ENCODE measurements at places on chromosomes 7 and 10.
A peak's percentile ranks its signal among the peaks of the same experiment; 100 is the strongest.

DNA sequence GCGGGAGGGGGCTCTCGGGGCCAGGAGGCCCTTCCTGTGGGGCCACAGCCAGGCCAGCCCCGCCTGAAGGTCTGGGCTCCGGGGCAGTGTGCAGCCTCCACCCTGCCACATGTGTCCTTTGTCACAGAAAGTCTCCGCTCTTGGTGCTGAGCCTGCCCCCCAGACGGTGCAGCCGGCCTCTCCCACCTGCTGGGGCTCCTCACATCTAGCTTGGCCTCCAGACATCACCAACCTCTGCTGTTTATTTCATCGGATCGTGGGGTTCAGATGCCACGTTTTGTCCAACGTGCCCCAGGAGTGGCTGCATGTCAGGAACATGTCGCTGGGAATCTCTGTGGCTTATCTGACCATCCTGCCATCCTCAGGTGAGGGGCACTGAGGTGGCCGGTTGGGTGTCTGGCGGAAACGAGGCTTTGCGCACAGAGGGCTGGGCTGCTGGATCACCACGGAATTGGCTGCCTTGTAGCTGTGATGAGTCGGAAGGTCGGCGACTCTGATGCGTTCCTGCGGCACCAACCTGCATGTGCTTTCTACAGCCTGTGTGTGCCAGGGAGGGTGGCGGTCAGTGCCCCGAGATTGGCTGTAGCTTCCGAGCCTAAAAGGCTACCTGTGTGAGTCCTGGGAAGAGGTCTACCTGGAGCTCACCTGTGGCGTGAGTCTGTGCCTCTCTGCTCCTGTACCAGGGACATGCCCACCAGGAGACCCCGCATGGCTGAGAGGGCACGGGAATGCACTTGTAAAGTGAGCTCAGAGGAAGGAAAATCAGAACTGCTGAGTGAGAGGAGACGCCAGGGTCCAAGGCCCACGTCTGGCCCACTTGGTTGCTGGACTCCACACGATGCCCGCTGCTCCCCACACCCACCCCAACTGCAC lies 316.4 kb downstream of the DNAJB6 start:
- no peak for DNase-seq

DNA sequence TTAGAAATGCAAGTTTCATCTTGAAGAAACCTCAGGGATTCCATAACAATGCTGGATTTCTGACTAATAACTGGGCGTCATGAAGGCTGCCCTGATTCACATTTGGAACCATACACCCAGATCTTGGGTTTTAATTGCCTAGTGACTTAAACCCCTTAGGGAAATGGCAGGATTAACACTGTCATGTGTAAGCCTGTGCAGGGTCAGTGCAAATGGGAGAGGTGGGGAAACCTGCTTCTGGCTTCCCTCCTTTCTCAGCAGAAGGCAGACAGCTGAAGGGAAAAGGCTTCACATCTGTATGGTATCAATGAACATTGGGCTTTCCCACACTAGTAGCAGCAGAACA lies 364.2 kb downstream of the ANKRD30A start:
- DNase-seq, result no peak

DNA sequence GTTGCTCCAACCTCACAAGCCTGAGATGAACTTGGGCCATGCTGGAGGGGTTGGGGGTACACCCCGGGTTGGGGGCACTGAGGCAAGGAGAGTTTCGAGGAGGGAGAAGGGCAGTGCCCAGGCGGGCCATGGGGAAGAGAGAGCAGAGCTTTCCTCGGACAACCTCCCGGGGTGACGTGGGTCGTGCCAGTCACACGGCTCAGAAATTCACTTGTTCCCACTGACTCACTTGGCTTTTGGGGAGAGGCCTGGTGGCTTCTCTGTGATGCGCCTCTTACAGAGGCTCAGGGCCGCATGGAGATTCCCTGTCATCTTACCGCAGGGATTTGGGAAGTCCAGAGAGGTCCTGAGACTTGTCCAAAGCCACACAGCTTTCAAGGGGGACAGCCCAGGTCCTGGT lies 2.9 kb downstream of the LAT2 start:
- DNase-seq, result no peak

DNA sequence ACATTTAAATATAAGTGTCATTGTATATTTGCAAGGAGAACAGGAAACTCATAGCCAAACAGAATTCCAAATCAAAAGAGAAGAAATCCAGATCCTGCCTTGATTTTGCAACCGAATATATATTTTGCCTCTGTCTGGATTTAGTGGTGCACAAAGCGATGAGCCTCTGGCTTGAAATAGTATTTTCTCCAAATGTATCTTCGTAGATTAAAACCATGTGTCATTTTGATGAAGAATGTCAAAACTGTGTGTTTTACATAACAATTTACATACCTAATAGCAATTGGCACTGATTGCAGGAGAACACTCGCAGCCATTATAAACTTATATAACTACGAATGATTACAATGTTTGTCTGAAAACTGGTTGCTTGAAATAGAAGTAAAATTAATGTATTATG lies 156.4 kb downstream of the ARID5B start:
- DNase-seq, result no peak

DNA sequence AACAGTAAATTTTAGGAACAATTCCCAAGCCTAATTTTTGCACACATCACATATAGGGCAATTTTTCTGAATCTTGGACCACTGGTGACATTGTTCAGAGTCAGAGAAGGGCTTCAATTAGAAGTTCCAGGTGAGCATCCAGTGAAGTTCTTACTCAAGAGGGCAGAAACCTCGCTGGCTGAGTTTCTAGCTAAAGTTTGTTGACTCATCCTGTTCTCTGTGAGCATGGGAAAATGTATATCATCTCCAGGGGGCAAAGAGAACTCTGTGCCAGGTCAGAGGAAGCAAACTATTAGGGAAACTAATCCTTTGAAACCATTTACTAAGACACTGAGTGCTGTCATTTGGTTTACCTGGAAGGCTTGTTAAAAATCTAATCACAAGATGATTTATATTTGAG lies 695.6 kb upstream of the IGFBP3 start:
- no peak for DNase-seq

DNA sequence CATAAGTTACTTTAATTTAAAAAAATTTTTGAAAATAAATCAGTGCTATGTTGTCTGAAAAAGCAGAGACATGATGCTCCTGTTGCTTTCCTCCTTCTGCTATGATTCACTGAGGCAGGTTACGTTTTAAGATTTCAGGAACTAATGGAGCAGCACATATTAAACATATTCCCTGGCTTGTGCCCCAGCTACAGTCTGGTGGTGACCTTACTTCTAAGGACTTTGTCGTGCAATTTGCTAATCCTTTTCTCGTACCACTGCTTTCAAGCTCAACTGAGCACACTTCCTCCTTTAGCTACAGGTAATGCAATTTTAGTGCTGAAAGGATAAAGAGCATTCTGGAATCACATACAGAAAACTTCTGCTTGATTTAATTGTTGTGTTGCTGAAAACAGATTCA lies 16.2 kb upstream of the PRR15 start:
- no peak for DNase-seq

GRCh38 chr10:123559066-123559822 lies 106.9 kb upstream of the GPR26 start:
- peak; percentile 52 for DNase-seq

- no peak for DNase-seq
Observed at GRCh38 chr7:47233996-47234395, 347.9 kb downstream of the TNS3 start.

- DNase-seq, result no peak
Observed at GRCh38 chr7:17940951-17941431, 697 bp upstream of the SNX13 start.

- peak; percentile 100 for DNase-seq
Observed at GRCh38 chr10:99619851-99620710, at the start of gene SLC25A28. Gene SLC25A28, minus strand, starts transcription at chr10:99620439. Its CDS starts 104 bp downstream, at chr10:99620335.

Measured in DMS153 (cell line).